ENCODE measurements at places on chromosomes 2 and 18.

DNA sequence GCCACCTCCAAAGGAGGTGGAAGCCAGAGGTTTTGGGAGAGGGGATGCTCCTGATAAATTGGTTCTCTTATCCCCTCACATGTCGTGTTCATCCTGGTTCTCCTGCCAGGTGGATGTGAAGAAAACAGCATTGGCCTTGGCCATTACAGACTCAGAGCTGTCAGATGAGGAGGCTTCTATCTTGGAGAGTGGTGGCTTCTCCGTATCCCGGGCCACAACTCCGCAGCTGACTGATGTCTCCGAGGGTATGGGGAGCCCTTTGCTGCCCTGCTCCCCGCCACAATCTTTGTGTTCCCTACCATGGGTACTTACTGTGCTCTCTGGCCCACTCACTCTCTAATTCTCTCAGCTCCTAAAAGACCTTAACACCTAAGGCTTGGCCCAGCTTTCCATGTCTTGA, 3.5 kb downstream of the RETREG2 start:
- DNase-seq, result no peak

DNA sequence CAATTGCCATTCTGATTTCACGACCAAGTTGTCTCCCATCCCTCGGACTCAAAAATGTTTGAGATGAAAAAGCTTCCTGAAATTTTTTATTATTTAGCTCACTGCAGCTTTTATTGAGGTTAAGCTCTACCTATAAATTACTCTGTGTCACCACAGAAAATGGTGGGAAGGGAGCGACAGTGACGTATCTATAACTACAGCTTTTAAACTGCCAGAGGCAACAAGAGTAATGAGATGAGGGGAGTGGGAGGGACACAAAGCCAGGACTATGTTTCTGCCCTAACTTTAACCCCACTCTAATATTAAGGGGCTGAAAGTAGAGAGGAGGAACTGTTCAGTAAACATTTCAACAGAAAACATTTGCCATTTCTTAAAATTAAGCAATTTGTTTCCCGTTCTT, 37.4 kb downstream of the SMAD2 start:
- no peak for DNase-seq

DNA sequence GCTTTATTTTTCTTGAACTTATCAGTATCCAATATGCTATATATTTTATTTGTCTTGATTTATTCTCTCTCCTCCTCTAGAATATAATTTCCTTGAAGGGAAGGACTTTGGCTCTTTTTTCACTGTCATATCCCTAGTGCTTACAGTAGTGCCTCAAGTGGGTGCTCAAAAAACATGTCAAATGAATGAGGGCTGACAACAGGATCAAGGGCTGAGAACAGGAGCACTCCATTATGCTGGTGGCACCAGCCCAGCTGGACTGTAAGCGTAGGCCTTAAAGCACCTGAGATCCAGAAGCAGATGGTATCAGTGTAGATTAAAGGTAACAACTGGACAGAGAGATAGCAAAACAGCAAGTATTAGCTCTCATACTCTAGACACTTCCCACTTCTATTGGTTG, 46.3 kb downstream of the PMS1 start:
- DNase-seq, result no peak

DNA sequence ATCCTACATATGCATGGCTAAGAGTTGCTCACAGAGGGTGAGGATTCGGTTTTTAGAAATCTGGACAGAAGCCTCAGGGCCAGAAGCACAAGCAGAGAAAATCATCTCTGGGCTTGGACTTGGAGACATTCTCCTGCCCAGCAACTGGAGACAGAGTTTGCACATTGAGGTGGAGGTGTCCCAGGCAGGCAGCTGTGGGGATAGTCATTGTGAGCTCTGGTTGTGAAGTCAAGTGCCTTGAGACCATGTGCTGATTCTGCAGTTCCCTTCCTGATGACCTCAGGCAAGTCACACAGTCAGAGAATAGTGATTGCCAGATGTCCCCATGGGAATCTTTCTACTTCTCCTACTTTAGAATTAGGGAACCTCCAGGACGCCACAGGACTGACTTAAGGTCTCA, 108.4 kb upstream of the LDAH start:
- no peak for DNase-seq

DNA sequence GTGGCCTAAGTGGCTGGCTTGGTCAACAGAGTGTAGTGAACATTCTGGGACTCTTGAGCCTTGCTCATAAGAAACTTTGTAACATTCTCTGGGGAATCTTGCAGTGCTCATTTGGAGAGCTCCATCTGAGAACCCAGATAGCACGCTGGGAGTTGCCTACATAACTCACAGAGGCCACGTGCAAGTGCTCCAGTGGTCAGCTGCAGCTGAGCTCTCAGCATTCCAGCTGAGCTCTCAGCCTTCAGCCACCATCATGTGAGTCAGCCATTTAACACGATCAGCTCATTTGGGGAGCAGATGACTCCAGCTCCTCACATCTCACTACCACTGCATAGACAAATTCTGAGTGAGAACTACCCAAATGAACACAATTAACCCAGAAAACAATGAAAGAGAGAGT, 25.5 kb upstream of the CTNNA2 start:
- no peak for DNase-seq

DNA sequence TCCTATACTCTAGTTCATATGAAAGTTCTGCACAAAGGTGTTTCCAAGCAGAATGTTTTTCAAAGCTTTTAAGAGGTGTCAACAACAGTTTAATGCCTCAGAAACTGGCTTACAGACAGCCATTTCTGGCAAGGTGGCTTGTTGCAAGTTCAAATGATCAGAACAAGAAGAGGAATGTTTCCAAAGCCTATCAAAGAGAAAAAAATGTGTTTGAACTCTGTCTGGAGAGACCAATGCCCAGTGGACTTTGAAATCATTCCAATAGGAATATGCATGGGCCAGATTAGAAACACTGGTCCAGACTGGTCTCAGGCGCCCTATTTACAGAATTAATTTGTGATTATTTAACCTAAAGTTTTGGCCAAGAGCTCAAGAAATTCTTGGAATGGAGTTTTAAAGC, 106.2 kb downstream of the CPS1 start:
- no peak for DNase-seq

GRCh38 chr18:56716692-56717146, 65.6 kb downstream of the WDR7 start:
- DNase-seq, result no peak

DNA sequence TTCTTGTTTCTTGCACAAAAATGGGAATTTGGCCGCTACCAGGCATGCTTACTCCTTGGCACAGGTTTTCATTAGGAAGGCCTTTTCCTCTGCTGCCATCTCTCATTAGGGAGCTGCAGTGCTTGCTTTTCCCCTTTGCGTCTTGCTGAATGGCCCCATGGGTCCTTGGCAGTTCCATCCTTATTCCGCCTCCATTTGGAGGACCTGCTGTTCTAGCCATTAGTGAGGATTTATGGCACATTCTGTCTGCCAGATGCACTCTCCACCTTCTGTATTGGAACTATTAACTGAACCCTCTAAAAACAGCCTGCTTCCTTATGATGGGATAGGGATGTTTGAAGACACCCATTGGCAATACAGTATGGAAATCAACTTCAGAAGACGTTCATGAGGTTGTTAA, 103.5 kb upstream of the NOSTRIN start:
- DNase-seq, result no peak

DNA sequence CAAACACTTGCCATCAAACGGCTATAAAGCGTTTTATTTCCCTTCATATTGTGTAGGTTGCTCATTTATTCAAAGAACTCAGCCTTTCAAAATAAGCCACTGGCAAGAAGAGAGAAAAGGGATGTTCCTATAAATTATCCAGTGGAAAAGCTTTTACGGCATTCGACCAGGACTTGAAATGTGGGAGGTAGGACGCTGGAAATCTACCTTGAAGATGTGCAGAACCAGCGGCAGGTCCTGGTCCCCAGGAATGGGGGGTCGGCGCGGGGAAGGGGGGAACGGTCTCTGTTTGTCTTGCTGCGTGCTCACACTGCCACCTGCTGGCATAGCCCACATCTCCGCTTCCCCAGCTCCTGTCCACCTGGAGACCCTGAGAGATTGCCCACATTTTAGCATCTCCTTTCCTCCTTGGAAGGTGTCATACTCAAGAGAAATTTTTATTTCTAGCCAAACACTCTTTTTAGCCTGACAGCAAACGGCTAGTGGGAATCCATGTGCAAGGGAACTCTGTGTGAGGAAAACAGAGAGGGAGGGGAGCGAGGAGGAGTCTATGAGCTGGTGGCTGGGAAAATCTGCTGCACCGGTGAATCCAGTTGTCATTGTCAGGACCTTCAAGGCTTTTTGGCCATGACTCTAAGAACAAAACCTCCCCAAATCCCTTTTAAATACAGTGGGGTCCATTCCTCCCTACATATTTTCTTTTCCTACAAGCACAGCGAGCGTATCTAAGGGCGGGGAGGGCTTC, 349.0 kb upstream of the PKDCC start:
- no peak for DNase-seq

DNA sequence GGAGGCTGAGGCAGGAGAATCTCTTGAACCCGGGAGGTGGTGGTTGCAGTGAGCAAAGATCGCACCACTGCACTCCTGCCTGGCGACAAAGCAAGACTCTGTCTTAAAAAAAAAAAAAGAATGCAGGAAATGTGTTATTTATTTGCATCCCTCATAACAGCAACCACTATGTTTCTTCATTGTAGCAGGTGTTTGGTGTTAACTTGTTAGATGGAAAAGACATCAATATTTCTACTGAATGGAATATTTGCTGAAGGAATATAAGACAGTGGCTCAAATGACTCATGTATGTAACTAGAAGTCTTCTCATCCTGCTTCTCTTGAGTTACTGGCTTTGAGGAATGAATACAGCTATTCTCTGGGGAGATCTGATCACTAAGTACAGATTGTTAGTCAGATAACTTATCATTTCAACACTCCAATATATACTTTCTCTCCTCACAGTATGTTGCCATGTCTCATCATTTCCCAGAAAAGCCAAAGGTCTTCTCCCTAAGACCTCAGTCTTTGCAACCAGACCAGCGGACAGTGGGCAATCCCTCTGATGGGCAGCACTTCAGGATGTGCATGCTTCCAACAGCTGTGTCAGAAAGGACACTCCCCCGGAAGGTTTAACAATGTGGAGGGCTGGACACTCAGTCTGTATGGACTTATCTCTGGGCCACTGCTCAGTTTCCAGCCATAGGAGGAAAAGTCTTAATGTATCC, 104.4 kb upstream of the STK17B start:
- no peak for DNase-seq

GRCh38 chr2:106095478-106096298, 98.4 kb downstream of the UXS1 start:
- DNase-seq, result no peak

DNA sequence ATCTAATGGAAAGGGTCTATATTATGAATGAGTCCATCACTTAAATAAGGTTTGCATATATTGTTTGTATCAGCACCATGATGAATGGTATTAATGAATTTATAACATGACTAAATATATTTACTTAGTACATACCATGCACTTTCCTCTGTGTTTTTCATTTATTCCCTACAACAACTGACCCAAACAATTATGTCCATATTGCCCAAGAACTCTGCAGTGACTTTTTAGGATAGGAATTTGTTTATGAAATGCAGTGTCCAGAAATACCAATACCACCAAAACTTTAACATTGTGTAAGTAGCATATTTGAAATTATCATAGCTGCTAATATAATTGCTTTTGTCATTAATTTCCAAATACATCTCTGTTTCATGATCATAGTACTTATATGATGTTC, 119.7 kb downstream of the WDR7 start:
- DNase-seq, result no peak

DNA sequence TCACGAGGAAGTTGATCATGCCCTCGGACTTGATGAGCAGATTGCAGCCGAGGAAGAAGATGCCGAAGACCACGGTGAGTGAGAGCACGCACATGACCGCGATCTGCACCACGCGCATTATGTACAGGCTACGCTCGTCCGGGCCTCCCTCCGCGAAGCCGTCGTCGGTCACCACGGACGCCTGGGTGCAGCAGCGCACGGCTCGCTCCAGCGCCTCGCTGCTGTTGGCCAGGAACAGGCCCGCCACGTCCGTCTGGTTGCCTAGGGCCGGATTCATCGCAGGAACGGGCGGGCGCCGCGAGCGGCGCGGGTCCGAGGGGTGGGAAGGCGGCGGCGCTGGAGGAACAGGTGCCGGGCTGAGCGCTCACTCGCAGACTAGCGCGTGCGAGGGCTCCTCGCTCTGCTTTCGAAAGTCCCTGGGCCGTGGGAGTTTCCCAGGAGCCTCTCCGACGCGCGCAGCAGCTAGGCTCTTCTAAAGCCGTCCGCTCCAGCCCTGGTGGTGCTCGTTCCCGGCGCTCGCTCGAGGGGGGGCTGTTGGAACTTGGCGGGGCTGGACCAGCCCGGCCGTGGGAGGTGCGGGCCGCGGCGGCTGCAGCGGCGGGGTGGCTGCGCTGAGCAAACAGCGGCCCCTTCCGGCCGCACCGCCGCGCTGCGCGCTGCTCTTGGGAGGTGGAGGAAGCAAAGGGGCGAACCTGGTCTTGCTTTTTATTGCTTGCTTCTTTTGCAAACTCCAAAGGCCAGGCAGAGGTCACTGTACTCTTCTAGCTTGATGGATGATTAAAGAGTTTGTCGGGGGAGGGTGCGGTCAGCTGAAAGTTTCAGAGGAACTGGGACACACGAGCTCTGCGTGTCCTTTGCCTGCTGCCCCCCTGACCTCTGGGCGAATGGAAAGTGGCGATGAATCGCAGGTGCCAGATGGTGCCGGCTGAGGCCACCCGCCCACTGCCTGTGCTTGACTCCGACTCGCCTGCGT, at the start of gene RPRM:
RPRM (minus strand) TSS at position 474 of the 973 bp plus-strand sequence; CDS start at position 277, 197 bp downstream.
- DNase-seq, result no peak

DNA sequence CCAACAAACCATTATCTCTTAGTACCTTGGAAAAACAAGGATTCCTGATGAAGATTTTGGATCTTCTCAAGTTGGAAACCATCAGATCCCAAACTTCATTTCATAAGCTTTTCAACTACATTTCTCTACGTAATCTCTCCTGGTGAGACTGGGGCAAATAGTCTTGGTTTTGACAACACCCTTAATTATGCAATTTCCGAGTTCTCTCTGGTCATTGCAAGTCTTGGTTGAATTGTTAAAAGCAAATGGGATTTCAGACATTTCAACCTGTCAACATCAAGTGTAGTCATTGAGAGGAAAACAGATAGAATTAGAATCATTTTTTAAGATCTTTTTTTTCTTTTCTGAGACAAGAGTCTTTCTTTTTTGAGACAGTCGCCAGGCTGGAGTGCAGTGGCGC, 26.2 kb downstream of the KLF7 start:
- DNase-seq, result no peak

- no peak for DNase-seq
Measured at GRCh38 chr18:22084547-22084946, 84.8 kb upstream of the GATA6 start.

GRCh38 chr2:65999796-66000195, 435.1 kb upstream of the MEIS1 start:
- no peak for DNase-seq

Data from epithelial cell of prostate (primary cell).